Liver (tissue), 10 donors: ENCODE measurements at places on chromosomes 12 and 14.

DNA sequence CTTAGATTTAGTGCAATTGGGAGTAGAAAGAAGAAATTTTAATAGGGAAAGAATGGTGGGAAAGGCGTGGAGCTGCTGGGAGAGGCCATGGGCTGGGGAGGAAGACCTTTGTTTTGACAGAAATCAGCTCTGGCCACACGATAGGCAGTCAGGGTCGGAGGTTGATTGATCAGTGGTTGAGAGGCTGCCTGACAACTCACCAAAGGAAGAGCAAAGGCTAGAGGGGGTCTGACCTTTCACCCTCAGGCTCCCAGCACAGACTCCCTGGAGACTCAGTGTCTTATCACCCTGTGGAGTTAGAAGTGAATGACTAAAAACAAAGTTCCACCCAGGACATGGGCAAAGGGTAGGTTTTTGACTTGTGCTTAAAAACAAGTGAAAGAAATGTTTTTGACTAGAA lies 18.0 kb upstream of the NKX2-8 start:
- no peak for DNase-seq

DNA sequence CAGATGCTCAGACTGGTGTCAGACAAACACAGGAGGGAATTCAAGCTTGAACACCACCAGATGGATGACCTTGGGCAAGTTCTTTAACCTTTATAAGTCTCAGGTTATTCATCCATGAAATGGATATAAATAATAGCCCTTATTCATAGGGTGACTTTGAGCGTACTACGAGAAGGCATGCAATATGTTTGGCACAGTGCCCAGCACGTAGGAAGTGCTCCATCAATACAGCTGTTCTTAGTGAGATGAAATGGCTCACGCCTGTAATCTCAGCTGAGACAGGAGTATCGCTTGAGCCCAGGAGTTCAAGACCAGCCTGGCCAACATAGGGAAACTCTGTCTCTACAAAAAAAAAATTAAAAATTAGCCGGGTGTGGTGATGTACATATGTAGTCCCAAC lies 84.8 kb upstream of the FICD start:
- no peak for DNase-seq

DNA sequence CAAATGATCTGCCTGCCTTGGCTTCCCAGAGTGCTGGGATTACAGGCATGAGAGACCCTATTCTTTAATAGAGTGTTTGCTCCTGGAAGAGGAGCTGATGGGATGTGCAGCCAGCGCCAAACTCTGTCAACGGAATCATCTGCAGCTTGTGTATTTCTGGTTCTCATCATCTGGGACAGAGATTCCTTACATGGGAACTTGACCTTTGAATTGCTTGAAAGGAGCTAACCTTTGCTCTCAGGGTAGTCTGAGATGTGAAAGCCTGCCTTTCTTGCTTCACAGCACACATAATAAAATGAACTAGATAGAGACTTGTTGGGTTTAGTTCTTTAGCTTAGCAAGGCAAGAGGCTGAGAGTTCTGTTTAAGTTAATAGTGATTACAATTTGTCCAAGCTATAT lies 120.0 kb downstream of the OTOGL start:
- DNase-seq: no peak

DNA sequence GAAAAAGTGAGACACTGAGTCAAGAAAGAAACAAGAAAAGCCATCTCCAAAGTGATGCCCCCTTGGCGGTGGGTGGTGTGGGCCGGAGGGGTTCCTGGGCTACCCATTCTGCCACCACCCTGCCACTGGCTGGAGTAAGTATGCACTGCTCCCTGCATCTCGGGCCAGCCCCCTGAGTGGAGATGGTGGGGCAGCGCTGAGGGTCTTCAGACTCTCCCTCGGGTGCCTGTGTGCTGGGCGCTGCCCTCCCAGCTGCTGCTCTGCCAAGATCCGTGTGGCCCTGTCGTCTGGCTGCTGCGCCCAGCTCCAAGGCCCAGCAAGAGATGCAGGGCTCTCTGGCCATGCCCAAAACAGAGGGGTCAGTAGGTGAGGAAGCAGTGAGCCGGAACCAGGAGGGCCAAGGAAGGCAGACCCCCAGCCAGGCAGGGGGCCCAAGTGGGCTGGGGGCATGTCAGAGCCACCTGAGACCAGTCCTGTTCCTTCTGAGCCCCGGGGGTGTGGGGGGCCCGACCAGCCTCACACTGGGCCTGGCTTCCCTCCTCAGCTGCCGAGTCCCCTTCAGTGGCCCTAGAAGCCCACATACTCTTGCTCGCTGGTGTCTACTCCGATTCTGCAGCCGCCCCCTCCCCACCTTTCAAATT lies 5.2 kb downstream of the GPR132 start:
- DNase-seq: no peak

- DNase-seq: no peak
Measured at GRCh38 chr12:119868992-119869391, 8.1 kb downstream of the CIT start.

- DNase-seq: no peak
Measured at GRCh38 chr12:9779209-9779608, 18.5 kb upstream of the CD69 start.

DNA sequence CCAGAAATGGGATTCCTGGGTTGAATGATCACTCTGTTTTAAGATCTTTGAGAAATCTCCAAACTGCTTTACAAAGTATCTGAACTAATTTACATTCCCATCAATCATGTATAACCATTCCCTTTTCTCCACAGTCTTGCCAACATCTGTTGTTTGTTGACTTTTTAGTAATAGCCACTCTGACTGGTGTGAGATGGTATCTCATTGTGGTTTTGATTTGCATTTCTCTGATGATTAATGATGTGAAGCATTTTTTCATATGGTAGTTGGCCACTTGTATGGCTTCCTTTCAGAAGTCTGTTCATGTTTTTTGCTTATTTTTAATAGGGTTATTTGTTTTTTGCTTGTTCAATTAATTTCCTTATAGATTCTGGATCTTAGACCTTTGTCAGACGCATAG lies 211.8 kb upstream of the AVPR1A start:
- DNase-seq: no peak
